ENCODE measurements at places on chromosomes 11 and 22.

DNA sequence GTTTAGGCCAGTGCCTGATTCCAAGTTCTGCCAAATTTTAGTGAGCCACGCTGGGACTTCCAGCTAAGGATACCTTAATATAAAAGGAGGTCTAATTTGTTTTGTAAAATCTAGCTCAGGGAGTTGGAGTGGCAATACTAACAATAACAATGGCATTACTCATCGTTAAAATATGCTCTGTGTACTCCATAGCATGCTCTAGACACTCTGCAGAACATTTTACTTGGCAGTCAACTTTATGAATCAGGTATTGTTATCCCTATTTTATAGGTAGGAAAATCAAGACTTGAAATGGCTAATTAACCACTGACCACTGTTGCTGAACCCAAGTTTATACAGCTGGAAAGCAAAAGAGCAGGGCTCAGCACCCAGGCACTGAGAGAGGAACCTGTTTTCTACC is 485.0 kb upstream of the KIRREL3 start:
- DNase-seq: no peak

DNA sequence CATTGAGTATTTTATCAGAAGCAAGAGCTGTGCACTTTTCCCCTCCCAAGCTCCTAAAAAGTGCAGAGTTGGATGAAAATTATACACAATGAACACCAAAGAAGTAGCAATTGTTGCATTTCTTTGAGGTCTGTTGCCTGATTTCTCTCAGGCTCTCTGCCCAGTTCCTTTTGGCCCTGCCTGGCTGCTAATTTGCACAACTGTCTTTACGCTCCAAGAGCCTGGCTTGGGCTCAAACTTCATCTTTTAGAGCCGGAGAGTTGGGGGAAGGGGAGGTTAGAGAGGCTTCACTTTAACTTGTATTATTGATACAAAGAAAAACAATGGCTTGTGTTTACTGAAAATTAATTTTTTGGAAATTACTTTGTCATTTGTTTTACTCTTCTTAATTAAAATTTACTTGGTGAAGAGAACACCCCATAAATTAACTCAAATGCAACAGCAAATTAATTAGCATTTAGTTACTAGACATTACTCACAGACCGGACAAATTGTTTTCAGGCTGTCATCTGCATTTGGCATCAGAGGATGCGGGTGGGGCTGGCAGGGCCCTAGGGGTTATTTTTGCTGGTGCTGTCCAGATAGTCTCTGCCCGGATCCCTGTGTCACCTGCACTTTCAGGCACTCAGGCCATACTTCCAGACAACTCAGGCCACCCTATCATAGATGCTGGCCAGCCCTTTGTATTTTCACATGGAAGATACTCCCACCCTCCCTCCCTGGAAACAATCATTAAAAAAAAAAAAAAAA is 407.3 kb downstream of the NXPE2 start:
- DNase-seq: no peak

GRCh38 chr11:60981515-60981914 is 10.0 kb downstream of the CD6 start:
- no peak for DNase-seq

GRCh38 chr11:39190751-39191150 is 2268.7 kb downstream of the LRRC4C start:
- no peak for DNase-seq

DNA sequence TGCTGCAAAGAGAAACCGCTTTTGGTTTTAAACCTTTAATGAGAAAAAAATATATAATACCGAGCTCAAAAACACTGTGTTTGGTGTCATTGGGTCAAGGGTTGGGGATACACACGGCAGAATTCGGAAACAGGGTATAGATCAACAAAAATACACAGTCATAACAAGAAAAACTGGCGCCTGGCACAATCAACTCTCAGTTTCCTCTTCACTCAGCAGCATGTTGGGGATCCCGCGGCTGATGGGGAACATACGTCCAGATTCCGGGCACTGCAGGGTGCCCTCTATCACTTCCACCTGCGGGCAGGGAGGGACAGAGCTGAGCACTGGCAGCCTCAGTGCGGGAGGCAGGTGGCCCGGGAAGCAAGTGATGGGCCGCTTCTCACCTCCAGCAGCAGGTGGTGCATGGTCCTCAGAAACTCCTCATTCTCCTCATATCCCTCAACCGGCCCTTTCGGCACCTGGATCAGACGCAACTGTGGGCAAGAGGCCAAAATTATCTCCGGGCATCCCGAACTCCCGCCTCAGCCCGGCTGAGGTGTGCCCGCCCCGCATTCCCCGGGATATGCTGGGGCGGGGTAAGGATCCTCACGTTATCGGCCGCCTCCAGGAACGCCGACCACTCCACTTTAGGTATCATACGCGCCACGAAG is 561 bp downstream of the TRMT112 start:
- no peak for DNase-seq

DNA sequence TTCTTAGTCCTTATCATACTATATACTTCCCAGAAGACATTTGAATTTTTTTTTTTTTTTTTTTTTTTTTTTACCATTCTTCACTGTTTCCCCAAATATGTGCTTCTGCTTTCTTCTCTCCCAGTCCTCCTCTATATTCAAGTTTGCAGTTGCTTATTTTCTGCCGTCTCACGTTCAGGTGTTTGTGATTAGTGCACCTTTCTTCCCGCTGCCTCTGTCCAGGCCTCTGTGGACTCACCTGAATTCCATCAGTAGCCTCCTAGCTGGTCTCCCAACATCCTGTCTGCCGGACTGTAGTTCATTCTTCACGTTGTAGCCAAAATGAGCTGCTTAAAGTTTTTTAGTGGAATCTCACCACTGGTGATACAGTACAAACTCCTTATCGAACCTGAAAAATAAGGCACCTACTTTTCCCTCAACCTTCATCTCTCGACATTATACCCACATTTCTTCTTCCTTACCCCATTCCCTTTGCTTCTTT is 795 bp upstream of the MSANTD4 start:
- peak; percentile 28 for DNase-seq

DNA sequence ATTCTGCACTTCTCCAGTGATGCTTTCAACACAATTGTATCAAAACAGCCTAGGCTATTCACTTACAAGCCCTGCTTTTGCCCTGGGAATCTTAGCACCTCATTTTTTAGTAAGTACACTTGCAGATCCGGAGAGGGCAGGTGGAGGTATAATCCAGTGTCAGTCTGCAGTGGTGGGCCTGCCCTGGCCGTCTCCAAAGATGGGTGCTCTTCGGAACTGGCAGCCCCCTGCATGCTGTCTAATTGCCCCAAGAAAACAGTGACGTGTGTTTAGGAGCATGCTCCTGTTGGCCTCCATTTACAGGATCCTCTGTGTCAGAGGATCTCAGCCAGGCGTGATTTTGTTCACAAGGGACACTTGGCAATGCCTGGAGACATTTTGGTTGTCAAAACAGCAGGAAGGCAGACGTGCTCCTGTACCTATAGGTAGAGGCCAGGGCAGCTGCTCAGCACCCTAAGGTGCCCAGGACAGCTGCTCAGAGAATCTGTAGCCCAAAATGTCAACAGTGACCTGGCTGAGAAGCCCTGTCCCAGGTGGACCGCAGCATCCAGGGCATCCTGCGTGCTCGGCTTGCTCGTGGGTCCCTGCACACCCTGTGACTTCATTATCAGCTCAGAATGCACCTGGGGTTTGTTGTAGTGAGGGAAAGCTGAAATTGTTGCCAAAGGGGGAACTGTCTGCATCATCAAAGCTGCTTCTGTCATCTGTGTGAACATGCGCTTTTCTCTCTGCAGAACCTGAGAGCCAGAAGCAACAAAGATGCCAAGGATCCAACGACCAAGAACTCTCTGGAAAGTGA is 90.7 kb downstream of the BCR start:
- DNase-seq: no peak

- DNase-seq: no peak
Measured at GRCh38 chr11:16078936-16079335, 277.4 kb downstream of the SOX6 start.

- DNase-seq: no peak
Measured at GRCh38 chr11:32172848-32173834, 82.3 kb downstream of the RCN1 start.

- no peak for DNase-seq
Measured at GRCh38 chr11:45795379-45795778, 9.6 kb upstream of the SLC35C1 start.

- no peak for DNase-seq
Measured at GRCh38 chr22:32596471-32596870, 121.9 kb downstream of the FBXO7 start.

DNA sequence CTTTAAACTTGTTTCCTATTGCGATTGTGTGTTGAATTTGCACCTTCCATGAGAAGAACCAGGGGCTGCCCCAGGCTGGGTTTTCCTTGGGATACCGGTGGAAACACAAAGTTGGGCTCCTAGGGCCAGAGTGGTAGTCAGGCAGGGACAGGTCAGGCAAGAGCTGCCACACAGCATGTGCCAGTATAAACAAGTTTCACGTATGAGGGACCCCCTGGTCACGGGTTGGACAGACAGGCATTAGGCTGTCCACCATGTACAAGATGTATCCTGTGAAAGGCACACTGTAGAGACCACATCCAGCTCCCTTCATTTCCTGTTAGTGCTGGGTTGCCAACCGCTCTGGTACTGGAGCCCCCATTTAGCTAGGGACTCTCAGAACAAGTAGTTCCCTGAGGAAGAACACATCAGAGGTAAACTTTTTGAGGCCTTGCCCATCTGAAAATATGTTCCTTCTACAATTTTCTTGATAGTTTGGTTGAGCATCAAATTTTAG is 8.8 kb downstream of the UPB1 start:
- no peak for DNase-seq

GRCh38 chr11:45333001-45333971 is 47.1 kb upstream of the SYT13 start:
- DNase-seq: no peak

DNA sequence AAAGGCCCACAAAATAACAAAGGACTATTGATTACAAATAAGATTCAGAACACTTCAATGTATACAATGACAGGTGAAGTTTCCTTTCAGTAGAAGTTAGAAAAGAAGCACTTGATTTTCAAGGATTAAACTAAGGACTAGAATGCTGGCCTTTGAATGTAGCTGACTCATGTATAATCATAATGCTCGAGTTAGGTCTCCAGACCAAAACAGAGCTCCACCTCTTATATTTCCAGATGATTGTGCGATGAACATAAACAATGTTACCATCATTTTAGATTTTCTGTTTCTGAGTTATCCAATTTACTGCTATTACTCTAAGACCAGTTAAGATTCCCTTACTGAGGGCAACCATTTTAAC is 40.4 kb upstream of the RAPSN start:
- DNase-seq: no peak

DNA sequence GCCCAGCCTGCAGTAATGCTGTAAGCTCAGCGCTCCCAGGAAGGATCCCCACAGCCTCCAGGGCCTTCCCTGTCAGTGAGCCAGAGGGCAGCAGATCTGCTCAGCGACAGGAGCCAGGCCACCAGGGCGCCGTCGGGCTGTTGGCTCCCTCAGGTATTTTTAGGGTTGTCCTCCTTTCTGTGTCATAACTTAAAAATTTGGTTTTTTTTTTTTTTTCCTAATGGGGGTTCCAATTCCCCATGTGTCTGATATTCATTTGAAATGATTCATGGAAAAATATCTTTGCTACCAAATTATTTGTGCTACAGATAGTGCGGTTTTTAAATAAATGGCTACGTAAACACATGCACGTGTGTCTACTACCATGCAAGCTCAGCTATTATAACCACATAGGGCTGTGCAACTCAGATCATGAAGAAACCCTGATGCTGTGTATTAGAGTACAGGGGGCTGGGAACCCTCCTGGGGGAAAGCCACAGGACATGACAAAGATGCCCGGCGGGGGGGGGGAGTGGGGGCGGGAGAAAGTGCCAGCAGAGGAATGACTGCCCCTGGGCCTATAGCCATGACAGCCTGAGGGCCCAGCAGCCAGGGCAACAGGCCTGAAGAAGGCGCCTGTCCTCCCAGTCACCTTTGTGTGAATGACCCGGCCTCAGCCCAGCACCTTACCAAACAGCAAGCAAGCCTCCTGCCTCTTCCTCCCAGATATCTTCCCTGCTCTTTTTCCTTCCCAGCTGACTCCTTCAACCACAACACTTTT is 89.3 kb downstream of the NAT10 start:
- DNase-seq: no peak

DNA sequence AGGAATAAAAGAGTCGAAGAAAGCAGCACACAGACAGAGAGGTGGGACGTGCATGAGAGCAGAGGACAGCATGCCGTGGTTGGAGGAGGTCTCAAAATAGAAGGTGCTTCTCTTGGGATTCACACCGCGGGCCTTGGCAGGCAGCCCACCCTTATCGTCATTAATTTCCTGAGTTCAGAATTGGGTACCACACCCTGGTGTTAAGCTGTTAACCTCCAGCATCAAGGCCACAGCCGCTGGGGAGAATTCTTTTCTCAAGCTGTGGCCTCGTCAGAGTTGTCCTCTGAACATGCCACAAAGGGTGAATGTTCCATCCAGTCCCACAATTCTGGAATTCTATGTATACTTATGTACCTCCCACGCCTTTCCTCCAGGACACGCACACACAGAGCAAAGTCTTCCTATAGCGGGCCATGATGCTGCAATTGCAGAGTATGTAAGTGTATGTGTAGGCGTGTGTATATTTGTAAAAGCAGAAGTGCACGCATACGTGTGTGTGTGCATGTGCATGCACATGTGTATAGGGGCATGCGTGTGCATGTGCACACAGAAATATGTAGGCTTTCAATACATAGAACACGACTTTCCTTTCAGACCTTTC is 39.0 kb downstream of the ADAMTS8 start:
- no peak for DNase-seq

- DNase-seq: no peak
Measured at GRCh38 chr11:29321293-29322132, 695.3 kb downstream of the KCNA4 start.

- no peak for DNase-seq
Measured at GRCh38 chr22:23553438-23553837, 26.7 kb downstream of the IGLL1 start.

DNA sequence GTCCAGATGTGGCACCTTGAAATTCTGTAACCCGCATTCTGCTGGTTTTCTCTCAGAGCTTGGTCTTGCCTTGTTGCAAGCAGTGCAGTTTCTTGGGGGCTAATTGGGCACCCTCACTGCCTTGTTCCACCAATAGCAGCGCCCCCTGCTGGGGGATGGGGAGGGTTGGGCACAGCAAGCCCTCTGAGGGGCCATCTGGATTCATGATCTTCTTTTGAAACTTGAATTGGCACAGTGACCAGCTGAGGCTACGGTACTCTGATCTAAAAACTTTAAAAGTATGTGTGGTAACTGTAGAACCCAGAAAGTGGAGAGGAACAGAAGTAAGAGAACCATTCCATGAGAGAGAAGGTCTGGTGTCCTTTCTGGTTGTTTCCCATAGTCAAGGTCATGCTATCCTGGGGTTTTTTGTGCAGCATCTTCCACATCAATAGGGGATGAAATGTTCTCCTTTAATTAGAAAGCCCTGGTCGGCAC is 64.2 kb downstream of the MED15 start:
- peak; percentile 59 for DNase-seq

DNA sequence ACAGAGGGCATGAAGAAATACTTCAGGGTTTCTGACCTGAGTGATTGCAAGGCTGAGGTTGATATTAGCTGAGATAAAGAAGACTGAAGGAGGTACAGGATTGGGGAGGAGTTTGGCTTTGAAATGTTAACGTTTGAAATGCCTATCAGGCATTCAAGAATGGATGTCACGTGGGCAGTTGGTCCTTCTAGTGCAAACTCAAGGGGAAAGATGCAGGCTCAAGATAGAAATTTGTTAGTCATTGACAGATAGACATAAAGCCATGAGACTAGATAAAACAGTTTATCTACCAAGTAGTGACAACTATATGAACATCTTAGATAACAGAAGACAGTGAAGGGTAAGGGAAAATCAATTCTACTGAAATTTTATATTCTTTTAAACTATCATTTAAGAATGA is 23.1 kb downstream of the TTC17 start:
- no peak for DNase-seq

Measured in stimulated activated naive CD4-positive, alpha-beta T cell (primary cell).